ENCODE measurements at places on chromosomes 11 and 22.

DNA sequence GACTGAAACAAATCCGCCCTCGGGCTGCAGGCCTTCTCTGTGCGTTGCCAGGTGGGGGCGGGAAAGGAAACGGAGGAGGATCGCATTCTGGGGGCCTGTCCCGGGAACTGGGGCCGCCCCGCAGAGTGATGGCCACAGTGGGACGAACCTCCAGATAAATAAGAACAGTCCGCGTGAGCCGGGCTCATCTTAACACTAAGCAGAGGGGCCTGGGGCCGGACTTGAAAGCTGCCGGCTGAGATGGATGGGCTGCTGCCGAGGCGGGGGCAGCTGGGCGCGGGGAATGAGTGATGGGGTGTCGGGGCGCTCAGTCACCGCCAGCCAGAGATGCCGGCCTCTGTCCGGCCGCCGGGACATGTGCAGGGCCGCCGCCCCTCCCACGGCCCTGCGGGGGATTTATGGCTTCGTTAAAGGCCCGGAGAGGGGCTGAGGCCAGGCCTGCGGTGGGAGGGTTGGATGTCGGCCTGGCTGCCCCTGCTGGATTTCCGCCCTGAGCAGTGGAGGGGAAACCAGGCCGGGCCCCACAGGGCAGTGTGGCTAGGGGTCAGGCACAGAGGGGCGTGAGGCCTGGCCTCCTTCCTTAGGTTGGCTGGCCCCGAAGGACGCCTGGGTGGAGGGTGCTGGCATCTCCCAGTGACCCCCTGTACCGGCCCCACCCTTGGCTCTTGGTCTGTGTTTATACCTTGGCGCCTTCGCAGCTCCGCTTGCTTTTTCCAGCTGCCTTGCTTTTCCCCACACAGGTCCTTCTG is 45.3 kb upstream of the CD82 start:
- DNase-seq: no peak

DNA sequence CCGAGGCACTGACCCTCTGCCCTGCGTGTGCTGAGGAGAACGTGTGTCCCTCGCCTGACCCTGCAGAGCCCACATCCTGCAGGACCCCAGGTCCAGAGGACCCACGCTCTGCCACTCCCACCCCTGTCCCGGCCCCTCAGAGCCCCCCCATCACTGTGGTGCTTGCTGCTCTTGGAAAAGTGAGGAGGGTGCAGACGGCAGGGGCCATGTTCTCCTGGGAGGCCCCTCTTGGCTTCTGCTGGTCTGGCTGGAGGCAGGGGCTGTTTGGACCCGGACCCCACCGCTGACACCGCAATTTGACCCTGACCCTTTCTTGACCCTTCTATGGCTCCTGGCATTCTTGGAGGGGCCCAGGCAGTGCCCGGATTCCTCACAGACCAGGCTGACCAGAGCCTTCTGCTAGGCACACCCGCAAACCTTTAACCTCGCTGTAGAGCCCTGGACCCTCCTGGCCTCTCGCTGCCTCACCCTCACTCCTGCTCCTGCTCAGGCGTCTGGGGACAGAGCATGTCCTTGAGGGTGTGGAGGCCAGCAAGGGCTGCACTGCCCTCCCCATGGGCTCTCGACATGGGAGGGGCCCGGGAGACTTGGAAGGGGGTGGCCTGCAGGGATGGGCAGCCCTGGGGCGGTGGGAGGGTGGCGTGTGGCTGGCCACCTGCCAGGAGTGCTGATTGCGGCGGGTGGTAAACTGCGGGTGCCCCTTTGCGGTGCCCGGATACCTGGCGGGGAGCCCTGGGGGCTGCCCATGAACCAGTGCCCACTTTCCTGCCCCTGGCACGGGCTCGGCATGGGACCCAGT is 37.0 kb upstream of the MUC5AC start:
- DNase-seq: no peak

GRCh38 chr11:75262436-75262835 is 21.9 kb downstream of the TPBGL start:
- no peak for DNase-seq

GRCh38 chr11:102226702-102227490 is 90.4 kb upstream of the BIRC3 start:
- DNase-seq: no peak

DNA sequence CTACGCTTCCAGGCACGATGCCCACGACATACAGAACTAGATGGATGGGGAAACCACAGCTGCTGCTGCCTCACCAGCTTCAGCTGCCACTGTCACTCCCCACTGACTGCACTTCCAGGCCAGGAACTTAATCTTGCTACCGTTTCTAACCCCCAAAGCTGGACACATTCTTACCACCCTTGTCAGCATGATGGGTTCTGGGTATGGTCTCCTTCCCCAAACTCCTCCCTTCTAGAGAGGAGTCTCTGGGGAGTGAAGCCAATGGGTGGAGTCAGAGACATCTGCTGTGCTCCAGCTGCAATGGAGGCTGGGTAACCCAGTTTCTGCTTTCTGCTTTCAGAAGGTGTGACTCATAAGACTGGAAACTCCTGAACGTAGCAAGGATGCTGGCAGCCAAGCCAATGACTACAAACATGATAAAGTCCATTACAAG is 87.0 kb upstream of the THY1 start:
- DNase-seq: no peak

DNA sequence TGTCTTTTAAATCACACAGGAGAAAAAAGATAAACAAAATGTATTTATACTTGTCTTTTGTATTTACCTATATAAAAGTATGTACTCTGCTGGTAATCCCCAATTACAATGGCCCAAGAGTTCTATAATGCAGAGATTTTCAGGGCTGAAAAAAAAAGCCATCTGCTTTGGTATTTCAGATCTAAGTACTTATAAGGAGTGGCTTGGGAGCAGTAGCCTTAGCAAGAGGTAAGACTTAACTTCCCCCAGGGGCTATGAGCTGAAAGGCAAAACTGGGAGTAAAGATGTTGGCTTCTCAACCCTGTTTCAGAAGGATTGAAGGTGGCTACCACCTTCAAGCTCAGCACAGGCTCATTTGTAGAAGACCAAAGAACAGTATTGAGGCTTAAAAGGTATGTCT is 35.3 kb upstream of the EP300 start:
- DNase-seq: no peak

- DNase-seq: no peak
These were observed 32.6 kb downstream of the NFAM1 start for GRCh38 chr22:42399315-42400271.

DNA sequence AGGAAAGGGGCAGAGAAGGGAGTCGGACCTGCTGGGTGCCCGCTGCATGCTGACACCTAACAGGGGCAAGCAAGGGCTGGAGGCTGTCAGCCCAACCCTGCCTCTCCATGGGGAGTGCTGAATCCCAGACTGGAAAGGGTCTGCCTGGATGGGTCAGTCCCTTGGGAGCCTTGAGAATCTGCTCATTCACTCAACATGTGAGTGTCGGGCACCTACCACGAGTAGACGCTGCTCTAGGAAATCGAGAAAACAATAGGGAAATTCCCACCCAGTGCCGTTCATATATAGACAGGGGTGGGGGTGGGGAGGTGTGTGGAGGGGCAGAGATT is 4.4 kb upstream of the CTSD start:
- no peak for DNase-seq

DNA sequence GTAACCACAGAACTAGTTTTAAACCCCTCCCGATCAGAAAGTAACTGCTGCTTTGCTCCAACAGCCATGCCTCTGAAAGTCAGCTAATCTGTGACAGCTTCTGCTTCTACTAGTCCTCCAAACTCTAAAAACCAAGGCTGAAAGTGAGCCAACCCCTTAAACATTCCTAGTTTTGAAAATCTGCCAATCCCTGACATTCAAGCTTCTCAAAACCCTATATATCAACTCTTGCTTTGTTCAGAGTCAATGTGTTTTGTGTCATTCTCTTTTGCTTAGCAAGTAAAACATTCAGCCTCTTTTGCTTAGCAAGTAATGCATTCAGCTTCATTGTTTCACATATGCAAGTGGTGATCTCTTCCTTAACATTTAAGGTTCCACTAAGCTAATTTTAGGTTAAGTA is 56.9 kb downstream of the ATG16L2 start:
- no peak for DNase-seq

DNA sequence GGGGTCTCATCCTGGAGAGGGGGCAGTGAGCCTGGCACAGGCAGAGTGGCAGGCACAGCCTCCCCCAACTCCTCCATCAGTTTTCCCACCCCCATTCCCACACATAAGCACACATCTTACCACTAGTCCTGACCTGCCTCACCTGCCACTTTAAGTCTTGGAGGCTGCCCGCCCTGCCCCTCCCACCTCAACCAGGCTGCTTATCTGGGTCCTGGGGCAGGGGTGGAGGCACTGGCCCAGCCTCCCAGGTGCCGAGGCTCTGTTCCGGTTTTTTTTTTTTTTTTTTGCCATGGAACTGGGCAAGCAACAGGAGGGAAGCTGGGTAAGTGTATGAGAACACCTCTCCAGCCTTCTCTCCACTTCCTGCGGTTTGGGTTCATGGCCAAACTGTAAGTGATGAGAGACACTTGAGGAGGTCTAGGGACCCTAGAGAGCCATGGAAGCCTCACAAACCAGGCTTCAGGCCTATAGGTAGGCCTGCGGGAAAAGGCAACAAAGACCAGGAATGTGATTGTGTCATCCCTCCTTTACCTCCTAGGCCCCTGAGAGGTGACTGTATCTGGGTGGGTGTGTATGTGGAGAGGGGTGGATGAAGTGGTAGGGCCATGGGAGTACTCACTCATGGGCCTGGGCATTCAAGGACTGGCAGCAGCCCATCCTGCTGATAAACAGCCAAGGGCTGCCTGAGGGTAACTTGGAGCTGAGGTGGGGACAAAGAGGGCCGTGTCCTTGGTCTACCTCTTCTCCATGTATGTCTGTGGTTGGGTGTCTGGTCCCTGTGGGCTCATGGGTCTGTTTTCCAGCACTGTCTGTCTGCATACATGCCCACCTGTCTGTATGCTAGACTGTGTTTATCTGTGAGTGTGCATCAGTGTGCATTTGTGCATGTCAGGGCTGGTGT is 22.6 kb downstream of the PHLDB1 start:
- no peak for DNase-seq

DNA sequence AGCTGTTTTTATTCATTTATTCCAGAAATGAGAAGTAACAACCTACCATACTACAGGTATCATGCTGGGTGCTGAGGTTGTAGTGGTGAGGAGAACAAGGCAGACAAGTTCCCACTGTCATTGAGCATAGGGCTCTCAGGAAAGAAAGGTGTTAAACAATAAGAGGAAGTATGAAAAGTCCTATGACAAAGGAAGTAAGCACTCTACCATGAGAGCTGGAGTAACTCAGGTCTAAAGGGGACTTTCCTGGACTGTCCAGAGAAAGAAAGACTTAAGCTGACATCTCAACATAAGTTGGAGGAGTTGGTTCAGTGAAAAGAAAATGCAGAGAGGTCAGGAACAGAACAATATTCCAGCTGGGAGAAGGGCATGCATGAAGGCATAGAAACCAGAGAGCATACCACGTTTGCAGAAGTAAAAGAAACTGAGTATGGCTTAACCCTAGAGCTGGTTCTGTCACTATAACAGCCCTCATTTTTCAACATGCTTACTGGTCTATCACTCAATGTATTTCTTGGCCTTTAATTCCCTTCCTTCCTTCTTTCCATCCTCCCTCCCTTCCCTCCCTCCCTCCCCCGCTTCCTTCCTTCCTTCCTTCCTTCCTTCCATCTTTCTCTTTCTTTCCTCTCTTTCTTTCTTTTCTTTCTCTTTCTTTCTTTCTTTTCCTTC is 137.8 kb upstream of the BDNF start:
- no peak for DNase-seq

DNA sequence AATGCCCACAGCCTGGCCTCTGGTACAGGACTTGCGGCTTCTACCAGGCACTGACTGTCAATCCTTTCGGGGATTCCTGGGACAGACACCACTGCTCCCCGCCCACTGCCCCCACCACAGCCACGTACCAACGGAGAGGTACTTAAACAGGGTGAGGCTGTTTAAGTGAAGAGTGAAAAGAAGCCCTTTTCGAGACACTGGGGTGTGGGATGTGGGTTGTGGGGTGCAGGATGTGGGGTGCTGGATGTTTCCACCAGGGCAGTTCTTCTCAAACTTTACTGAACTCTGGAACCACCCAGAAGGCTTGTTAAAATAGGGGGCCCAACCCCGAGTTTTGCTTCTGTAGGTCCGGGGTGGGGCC is 34.2 kb upstream of the PRR5 start:
- DNase-seq: no peak

GRCh38 chr22:44076825-44077224 is 52.7 kb downstream of the PARVB start:
- DNase-seq: no peak

DNA sequence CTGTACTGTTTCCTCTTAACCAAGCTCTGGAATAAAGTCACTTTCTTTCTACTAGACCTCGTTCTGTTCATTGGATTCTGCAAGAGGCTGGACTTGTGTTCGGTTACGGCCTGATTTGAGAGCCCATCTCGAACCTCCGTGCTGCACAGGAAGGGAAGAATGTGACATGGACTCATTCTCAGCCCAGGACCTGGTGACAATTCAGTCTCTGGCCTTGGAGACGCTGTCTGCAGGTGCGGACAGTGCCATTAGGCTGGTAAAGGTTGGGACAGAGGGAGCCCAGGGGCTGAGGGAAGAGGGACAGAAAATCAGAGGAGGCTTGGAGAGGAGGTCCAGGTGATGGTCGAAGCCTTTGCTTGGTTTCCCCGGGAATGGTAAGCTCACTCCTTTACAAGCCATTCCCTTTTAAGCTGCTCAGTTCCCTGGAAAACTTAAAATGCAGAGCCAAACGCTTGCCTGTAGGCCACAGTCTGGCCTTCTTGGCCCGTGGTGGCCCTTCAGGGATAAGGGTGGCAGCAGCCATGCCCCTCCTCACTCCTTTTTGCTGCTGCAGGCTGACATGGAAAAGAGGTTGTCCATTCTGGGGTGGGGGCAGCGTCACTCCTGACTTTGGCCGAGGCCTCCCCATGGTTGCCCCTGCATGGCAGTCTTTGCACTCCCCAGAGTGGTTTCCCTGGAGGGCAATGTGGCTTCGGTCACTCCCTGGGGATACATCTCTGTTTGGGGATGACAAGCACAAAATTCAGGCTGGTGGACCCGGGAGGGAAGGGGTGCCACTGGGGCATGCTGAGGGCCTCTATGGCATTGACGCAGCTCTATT is 52.3 kb downstream of the SHISAL1 start:
- DNase-seq: no peak

GRCh38 chr11:95512682-95513081 is 276.9 kb downstream of the FAM76B start:
- no peak for DNase-seq

GRCh38 chr22:43172191-43172590 is 14.7 kb downstream of the TTLL12 start:
- no peak for DNase-seq

- DNase-seq: no peak
These were observed 29.9 kb upstream of the MOB2 start for GRCh38 chr11:1516273-1517067.

GRCh38 chr22:47163856-47164513 is 401.5 kb downstream of the TBC1D22A start:
- DNase-seq: no peak

- no peak for DNase-seq
These were observed 311.6 kb downstream of the AASDHPPT start for GRCh38 chr11:106389101-106389500.

DNA sequence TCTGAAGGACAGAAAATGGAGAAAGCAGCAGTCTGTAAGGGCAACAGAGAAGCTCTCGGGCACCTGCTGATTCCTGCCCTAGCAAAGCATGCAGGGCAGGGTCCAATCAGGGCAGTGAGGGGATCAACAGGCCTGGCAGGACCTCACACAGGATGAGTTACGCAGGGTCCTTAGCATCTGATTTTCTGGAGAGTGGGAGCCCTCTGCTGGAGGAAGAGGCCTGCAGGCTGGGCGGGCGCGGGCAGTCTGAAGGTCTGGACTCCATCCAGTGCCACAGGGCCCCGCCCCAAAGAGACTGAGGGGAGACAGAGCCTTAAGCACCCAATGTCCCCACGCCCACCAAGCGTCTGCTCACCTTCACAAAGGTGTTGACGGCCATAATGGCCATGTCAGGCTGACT is 28.9 kb downstream of the AP1B1 start:
- no peak for DNase-seq

- no peak for DNase-seq
These were observed 4.1 kb downstream of the PRG2 start for GRCh38 chr11:57386178-57386940.

Data from esophagus squamous epithelium (tissue), 5 donors.